ENCODE measurements at places on chromosomes 16 and 17.
A peak's percentile ranks its signal among the peaks of the same experiment; 100 is the strongest.

GRCh38 chr17:54608634-54609155, 292.0 kb upstream of the TOM1L1 start:
- DNase-seq: no peak

- DNase-seq: peak; percentile 87
Measured at GRCh38 chr17:72699545-72699944, 392.9 kb downstream of the SLC39A11 start.

GRCh38 chr16:86924537-86924936, 346.2 kb downstream of the FOXL1 start:
- DNase-seq: no peak

- no peak for DNase-seq
Measured at GRCh38 chr16:21026846-21027245, 123.8 kb downstream of the DNAH3 start.

- no peak for DNase-seq
Measured at GRCh38 chr17:81334987-81335772, 40.1 kb upstream of the SLC38A10 start.

GRCh38 chr17:49132699-49133364, at the start of gene B4GALNT2:
Gene B4GALNT2, plus strand, starts transcription at chr17:49132769. Its CDS starts 24 bp downstream, at chr17:49132793.
- DNase-seq: no peak

GRCh38 chr17:6551356-6551755, 5.0 kb downstream of the PITPNM3 start:
- no peak for DNase-seq
